Activated CD4-positive, alpha-beta T cell treated with anti-CD3 and anti-CD28 coated beads for 36 hours (primary cell): ENCODE measurements at places on chromosomes 5 and 9. TPM values are rescaled to one million over a fixed set of nuclear protein-coding genes. Genes with fewer than 3 reads are reported as not detected.

The DDX4 gene
- total RNA-seq: not detected

The PROB1 gene
- 3.2 TPM for total RNA-seq

DNA sequence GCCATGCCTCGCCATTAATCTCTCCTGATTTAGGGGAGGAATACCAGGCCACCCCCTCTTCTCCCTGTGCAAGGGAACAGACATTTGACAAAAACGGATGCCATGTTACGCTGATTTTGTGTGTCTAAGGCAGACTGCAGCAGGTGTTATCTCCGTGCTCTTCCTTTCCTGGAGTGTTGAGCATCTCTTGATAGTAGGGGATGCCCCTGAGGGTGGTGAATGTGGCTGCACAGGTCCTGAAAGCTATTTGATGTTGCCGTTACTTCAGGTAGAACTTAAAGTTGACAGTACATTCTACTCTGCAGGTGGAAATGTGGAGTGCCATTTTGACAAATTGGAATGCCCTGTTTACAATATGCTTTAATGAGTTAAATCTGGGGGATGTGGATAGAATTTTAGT is 21.5 kb downstream of the TENT4A start:
- no peak for DNase-seq

- DNase-seq: no peak
Measured at GRCh38 chr5:158100373-158100888, 241.5 kb upstream of the CLINT1 start.

DNA sequence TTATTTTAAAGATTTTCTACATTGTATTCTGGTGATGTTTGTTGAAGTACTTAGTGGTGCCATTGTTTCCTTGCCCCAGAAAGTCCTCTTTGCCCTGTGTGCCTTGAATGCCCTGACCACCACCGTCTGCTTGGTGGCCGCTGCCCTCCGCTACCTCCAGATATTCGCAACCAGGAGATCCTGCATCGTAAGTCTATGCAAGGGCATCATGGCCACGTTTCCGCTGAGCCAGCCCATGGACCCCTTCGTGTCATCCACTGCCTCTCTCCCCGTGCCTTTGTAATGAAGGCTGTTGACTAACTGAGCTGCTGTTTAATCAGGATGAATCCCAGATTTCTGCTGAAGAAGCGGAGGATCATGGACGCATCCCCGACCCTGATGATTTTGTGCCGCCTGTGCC is 52.3 kb downstream of the ENTREP1 start:
- no peak for DNase-seq

GRCh38 chr9:78357165-78357873 is 60.4 kb downstream of the PSAT1 start:
- DNase-seq: no peak

- no peak for DNase-seq
Measured at GRCh38 chr9:1997646-1998045, 17.5 kb upstream of the SMARCA2 start.

The SLCO6A1 gene
- not detected for total RNA-seq

GRCh38 chr9:107285286-107285685 is 2.2 kb downstream of the RAD23B start:
- no peak for DNase-seq

DNA sequence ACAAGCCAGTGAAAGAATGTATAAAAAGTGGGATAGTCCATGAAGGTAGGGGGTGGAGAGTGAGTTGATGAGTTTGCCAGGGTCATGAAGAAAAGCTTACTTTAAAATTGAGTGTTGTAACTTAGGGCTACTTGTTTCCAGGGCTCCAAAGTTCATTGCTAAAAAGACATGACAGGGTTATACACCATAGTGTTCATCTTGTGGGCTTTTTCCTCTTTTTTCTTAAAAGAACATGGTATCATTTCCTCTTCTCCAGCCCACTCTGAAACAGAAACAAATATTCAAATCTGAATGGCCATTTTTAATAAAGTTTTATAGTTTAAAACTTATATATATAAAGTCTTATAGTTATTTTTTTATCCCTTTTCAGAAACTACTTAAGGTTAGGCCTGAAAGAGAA is 115.7 kb upstream of the SMC2 start:
- no peak for DNase-seq

DNA sequence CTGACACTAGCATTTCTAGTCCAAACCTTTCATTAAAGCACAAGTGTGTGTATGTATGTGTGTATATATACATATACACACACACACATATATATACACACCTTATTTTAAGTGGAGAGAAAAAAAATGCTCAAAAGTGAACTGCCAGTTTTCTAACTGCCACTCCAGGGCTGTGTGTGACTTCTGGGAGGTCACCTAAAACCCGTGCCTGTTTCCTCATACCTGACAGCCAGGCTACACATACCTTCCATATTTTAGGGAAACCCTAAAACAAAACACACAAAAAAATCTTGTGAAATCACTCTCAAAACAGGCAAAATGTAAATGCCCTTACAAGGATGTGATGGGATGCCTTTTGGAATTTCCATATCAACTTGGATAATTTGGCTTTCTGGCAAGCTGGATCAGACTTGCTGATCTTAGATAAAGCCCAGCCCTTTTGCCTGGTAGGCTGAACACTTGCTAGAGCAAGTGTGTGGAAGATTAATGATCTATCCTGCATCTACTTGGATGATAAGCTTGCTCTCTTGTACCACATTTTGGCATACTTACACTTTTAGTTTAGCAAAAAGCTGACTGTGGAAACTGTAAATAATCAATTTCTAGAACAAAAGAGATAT is 127.8 kb downstream of the GNAQ start:
- DNase-seq: no peak

The BTNL8 gene
- 0.11 TPM for total RNA-seq

GRCh38 chr5:57843059-57843367 is 360.4 kb upstream of the ACTBL2 start:
- no peak for DNase-seq

DNA sequence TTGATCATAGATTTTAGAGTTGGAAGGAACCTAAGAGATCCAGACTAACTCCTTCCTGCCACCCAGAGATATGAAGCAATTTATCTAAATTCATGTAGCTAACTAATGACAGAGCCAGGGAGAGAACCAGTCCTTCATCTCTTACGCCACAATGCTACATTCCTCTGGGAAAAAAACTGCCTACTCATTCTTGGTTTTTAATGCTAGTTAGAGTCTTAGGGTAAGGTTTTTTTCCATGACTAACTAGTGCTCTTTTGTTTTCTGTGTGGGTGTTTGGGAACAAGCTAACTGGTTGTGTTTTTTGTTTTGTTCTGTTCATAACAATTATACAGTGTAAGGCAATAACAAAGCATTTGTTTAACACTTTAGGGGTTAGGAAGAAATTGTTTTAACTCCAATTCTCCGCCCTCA is 52.4 kb downstream of the SLC44A1 start:
- DNase-seq: no peak

The SEMA4D gene
- 215 TPM for total RNA-seq

DNA sequence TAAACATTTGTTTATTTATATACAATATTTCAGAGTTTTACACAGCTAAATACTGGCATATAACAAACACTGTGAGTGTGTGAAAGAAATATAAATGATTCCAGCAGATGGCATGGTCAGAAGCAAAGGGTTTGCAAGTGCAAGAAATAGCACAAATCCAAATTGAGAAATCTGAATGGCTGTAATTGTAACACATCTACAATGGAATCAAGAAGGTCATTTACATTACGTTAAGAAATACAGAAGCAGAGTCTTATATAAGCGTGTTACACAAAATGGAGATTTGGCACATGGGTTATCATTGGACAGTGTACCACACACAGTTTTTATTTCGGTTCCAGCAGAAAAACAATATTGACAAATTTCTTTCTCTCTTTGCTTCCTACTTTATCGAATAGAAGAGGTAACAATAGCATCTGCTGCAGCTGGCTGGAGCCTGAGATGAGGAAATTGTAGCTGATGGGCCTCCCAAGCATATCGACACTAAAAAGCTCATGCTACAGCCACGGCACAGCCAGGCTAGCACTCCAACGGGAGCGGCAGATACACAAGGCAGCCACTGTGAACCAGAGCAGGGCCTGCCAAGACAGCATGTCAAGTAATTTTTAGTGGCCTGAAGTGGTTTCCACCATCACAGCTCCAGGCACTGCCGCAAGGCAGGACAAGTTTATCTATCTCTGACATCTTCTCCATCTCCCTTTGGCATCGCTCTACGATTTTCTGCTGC is 564.6 kb upstream of the DMAC1 start:
- no peak for DNase-seq

DNA sequence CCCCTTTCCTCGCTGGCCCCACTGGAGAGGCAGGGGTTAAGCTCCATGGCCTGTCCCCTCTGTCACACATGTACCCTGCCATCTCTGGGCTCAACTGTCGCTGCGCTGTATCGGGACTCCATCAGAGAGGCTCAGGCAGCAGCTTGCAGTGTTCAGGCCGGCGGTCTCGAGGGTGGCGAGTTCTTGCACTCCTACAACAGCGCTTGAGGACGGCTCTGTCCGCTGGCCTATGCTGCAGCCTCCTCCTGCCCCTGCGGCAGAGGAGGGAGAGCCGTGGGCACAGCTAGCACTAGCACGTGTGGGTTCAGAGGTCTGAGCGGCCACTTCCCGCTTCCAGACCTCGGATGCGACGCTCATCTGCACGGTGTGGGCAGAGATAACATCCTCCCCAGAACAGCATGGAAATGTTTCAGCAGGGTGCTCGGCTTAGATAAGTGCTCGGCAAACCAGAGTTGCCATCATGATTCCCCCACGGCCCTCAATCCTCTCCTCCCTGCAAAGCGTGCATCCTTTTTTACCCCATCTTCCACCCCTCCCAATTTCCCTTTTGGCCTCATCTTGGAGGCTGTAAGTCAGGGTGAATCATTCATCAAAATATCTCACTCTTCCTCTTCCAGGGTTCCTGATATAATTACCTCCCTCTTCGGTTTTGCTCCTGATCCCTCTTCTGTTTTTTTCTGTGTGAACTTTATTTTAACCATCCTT is 41.9 kb upstream of the FUBP3 start:
- peak; percentile 20 for DNase-seq

The LCN15 gene
- not detected for total RNA-seq

GRCh38 chr9:5949103-5949699 is 58.5 kb downstream of the MLANA start:
- peak; percentile 37 for DNase-seq

The TJP2 gene
- total RNA-seq: 10.0 TPM

DNA sequence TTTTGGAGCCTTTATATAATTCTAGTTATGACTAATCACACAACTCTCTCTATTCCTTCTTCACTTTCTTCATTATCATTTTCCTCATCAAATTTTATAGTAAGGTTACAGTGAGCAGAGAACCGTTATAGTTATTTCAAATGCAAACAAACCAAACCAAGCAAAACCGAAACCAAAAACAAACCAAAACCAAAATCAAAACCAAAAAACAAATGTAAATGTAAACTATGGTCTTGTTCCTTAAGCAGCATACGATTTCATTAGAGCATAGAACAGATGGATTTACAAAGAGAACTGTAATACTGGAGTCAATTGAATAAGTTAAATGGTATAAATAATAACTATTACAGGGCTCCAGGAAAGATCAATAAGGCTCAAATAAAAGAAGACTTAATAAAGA is 447.1 kb downstream of the LRRC70 start:
- DNase-seq: no peak

The SEMA5A gene
- 0.04 TPM for total RNA-seq

DNA sequence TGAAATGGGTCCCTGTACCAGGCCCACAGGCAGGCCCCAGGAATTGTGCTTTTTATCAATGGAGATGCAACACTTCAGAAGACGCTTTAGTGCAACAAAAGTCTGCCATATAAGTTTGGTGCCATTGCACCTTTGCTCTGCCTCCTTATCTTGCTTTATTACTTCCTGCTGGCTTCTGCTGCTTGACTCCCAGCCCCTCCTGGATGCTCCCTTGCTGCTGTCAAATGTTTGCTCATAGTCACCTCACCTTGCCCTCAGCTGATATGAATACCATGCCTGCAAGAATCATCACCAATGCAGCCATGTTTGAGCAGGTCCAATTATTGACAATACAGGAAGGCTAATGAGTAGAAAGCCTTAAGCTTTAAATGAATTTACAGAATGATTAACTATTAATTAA is 25.4 kb downstream of the MEGF10 start:
- no peak for DNase-seq

DNA sequence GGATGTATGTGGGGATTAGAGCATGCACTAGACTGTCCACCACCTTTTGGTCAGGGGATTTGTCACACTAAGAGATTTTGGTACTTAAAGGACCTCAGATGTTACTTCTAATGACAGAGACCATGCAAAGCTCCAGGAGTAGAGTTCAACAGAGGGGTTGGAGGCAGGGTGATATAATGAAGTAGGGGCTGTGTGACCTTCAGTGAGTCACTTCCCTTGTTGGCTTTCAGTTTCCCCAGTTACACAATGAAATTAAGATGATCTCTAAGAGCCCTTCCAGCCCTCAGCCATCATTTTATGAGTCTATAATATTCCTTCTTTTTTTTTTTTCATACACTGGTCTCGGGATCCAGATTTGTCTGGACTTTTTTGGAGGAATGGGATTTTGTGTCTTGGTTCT is 26.8 kb downstream of the GLRA1 start:
- no peak for DNase-seq

The CNTNAP3 gene
- total RNA-seq: not detected

DNA sequence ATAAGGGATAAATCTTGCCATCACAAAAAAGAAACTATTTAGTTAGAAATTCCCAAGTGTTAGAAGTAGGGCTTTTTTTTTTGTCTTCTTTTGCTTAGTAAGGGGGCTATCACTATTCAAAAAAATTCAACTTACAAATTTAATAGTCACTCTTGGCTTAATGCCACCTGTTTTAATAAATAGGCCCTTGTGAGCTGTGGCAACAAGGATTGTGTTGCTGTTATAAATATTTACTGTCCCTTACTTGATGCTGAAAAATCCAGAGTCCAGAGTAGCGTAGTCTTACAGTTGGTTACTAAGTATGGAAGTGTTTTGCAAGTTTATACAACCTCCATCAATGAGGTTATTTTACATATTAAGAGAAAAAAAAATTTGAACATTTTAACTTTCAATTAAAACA is 21.4 kb upstream of the CEP78 start:
- no peak for DNase-seq

- DNase-seq: no peak
Measured at GRCh38 chr5:83687124-83687619, 33.5 kb downstream of the HAPLN1 start.

The HMCN2 gene
- 0.05 TPM for total RNA-seq

The SMIM33 gene
- total RNA-seq: 0.46 TPM

The PAX5 gene
- total RNA-seq: 0.51 TPM

DNA sequence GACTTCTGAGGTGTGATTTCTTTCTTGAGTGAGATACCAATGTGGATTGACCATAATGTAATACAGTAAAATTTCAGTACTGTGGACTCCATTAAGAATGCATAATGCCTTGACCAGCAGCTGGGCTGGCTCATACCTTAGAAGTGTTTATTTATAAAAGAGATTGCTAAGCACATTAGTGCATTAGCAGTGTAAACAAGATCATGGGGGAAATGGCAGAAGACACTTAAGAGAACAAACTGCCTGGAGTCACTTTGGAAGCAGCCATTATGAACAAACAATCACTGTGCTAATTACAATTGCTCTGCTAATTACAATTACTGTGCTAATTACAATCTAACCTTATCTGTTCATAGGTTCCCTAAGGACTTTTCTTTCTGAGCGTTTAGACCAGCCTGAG is 104.2 kb downstream of the TRIM32 start:
- no peak for DNase-seq

The ACOT12 gene
- not detected for total RNA-seq

- DNase-seq: no peak
Measured at GRCh38 chr9:34996905-34997279, 7.3 kb downstream of the DNAJB5 start.

- no peak for DNase-seq
Measured at GRCh38 chr9:135294836-135295235, 184.7 kb upstream of the PPP1R26 start.

- DNase-seq: no peak
Measured at GRCh38 chr5:36304095-36304805, 2.5 kb upstream of the RANBP3L start.

The CYSRT1 gene
- total RNA-seq: 0.23 TPM
